Stimulated activated CD4-positive, alpha-beta T cell treated with anti-CD3 and anti-CD28 coated beads, Interleukin-1b, Interleukin-23, amount 100 ng/mL, for 1 hour (primary cell): ENCODE measurements at places on chromosomes 1 and 21.

DNA sequence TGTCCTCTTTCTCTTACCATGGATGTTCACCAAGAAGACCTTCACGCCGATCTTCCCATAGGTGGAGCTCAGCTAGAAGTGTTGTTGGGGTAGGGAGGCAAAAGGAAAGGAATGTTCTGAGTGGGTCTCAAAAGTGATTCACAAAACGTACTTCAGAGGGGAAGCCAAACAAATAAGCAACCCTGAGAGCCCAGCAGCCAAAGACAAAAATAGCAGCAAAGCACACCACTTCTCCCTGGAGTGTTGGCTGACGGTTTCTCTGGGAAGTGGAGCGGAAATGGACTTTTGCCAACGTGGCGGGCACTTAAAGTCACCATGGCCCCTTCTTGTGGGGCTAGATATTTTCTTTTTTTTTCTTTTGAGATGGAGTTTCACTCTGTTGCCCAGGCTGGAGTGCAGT, 23.1 kb downstream of the SLC26A9 start:
- no peak for DNase-seq

DNA sequence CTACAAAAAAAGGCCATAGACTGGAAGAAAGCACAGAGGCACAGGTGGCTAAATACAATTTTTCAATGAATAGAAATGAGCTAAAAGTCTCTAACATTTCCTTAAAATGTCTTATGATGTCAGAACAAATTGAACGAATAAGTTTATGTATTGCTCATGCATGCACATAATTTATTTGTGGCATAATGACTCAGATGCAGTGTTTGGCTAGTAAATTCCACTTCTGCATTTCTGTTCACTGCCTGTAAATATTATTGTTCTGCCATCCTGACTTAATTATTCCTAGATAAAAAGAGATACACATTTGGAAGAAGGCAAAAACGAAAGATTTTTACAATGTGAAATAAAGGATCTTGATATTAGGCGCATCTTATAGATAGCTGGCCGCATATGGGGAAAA, 26.6 kb upstream of the EXO1 start:
- DNase-seq: no peak

- no peak for DNase-seq
Observed at GRCh38 chr1:224503161-224504118, 68.8 kb upstream of the WDR26 start.

DNA sequence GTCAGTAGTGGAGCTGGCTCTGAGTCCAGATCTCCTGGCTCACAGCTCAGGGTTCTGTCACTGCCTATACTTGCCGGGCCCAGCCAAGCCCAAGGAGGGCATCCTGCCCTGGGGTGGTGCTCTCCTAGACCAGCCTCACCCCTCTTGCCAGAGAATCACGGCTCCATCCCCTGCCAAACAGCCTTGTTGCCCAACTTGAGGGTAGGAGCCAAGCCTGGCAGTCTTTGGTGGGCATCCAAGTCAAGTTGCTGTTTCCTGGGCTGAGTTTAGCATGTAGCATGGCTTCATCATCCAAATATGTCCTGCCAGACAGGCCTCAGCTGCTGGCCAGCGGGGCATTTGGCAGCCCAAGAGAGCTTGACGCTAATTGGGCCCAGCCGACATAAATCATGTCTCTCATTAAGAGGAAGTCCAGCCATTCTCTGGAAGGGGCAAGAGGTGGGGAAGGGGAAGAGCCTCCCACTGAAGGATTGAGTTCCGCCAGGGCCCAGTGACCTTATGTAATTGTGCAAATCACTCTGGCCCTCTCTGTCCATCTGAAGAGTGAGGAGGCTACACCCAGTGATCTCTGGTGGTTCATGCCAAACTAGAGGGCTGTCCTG, 22.6 kb upstream of the TRABD2B start:
- DNase-seq: no peak
